ENCODE measurements at places on chromosomes 2 and 18.

GRCh38 chr2:112603731-112604130, 19.3 kb downstream of the CHCHD5 start:
- DNase-seq, result no peak

GRCh38 chr2:73993778-73994177, 9.1 kb downstream of the TET3 start:
- DNase-seq, result no peak

GRCh38 chr18:46281185-46282176, 177.3 kb downstream of the HAUS1 start:
- peak; percentile 62 for DNase-seq

DNA sequence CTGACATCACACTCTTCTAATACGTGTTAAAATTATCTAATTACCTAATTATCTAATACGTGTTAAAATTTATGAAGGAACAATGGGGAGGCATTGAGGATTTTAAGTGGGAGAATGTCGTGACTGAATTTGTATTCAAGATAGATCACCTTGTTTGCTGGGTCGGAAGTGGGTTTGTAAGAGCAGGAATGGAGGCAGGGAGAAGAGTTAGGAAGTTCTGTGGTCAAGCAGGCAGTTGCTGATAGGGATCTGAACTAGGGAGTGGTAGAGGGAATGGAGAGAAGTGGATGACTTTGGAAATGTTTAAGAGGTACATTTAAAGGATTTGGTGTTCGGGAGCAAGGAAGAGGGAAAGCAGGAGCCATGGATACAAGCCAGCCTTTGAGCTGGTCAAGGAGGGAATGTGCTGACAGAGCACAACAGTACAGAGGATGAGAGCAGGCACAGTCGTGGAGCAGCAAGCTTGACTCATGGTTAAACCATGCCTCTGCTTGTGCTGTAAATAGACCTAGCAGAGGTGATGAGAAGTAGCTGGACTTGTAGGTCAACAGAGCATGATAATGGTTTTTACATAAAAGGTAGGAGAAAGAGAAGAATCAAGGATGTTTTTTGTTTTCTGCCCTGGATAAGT, 16.2 kb downstream of the IL18RAP start:
- DNase-seq, result no peak

DNA sequence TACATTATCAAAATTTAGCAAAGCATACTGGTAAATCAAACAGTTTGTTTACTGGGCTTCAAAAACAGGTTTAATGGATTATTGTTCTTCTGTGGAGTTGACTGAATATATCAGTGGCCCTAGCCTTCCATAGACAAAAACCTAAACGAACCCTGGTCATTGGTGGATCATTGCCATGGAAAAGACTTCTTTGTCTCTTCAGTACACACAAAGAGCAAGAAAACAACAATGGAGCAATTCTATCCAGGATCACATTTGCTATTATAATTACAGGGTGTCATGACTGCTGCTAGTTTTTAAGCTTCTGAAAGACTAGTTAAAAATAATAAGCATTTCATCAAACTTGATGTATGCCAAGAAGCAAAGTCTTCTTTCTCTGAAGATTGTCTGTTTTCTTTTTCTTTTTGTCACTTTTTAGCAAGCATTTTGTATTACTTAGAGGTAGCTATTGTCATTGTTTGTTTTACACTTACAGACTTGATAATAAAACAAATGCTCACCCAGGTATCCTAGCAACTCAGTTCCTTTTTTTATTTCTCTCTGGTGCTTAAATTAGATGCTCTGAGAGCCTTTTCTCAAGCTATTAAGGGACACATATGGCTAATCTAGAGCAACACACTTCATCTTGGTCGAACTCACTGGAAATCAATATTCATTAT, 1228.7 kb upstream of the DDX18 start:
- DNase-seq, result no peak

GRCh38 chr2:120508567-120509041, 162.7 kb downstream of the INHBB start:
- no peak for DNase-seq

DNA sequence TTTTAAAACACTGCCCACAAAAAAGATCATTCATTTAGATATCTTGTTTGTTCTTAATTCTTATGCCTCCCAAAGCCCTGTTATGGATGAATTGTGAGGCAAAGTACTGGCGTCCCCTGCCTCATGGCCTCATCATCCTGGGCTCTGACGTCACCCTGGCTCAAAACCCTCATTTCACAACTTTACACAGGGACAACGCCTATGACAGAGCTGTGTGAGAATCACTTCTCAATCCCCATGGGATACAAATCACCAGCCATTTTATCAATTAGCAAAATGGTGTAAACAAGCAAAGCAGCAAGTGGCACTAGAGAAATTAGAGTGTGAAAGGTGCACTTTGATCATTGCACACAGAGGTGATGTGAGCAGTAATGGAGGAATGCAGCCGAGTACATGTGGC, 16.6 kb downstream of the FHOD3 start:
- DNase-seq, result no peak

DNA sequence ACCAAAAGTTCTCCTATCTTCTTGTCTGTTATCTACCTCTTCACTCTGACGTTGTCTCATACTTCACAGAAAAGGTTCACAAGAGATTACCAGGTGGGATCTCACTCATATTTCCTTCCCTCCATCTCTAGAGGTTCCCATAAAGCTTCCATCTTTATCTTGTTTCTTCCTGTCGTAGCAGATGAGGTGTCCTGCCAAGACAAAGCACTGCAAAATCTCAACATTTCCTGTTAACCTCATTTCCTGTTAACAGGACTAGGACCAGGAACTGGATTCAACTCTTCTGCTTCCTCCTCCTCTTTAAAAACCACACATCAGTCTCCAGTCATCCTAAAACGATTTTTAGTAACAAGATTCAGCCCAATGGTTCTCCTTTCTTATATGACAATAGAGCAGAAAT, 512.8 kb upstream of the NRP2 start:
- DNase-seq, result no peak

- no peak for DNase-seq
These were observed at the start of gene AGXT for GRCh38 chr2:240868286-240869108. AGXT (plus strand) TSS chr2:240868824; CDS start chr2:240868866, 42 bp downstream.

GRCh38 chr2:45763255-45763654, 111.8 kb downstream of the PRKCE start:
- DNase-seq, result no peak

GRCh38 chr2:177797808-177798207, 274.8 kb downstream of the PDE11A start:
- DNase-seq, result no peak

DNA sequence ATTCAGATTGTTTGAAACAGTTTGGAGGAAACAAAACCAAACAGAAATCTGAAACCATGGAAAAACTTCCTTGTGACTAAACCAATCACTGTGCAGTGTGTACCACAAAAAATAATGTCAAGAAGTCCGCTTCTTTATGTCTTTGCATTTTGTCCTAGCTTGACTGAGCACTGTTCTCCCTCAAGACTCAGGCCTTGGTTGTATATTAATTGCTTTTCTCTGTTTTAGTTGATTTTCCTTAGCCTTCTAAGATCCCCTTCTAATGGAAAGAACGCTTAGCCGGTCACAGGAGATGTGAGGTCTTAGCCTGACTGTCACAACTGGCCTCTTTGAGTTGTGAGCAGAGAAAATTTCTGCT, 56.6 kb downstream of the LCLAT1 start:
- DNase-seq, result no peak

DNA sequence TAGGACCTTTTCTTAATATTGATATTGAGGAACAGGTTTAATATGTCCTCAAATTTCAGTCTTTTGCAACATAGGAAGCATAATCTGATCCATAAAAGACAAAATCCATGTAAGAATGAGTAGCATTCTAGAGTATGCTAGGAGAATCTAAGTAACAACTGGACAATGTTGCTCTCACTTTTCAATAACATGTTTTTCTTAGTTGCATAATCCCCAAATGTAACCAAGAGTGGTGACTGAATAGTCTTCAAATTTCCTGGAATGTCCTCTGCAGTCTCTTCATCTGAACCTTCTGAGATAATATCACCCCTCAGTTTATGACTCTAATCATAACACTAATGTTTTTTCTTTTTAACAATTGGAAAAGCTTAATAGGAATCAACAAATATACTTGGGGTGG, 110.0 kb upstream of the ZEB2 start:
- DNase-seq, result no peak

DNA sequence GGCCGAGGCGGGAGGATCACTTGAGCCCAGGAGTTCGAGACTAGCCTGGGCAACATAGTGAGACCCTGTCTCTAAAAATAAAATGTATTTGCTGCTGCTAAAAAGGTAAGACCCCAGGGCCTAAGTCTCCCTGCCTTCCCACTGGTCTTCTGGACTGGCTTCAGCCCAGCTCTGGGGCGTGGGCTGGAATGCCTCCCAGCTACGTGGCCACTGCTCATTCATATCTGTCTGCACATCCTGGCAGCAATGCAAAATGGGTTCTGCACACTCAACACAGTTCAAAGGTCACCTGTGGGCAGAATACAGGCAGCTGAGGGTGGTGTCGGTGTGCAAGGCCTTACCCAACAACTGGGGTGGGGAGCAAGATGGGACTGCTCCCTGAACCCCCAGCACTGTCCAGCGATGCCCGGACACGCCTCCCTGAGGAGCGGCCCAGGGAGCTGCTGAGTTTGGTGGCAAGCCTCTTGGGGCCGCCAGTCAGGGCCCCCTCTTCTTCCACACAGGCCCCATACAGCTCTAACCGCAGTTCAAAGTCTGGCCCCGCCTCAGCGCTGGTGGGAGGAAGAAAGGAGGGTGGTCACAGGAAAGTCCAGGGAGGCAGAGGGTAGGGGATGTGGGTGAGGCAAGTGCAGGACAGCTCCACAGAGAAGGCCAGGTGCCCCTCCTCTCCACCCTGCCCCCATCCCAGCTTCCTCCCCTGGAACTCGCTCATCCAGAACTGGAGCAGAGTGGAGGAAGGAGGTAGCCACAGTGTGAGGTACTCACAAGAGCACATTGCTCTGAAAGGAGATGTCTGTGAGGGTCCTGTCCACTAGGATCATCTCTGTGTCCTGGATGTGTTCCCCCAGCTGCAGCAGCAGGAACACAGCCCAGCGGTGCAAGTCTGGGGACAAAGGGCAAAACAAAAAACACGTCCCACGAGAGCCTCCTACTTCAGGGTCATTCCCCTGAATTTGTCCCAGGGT, 8.2 kb downstream of the WDR54 start:
- no peak for DNase-seq

GRCh38 chr2:221792971-221793521, 220.9 kb upstream of the EPHA4 start:
- DNase-seq, result no peak

- DNase-seq, result no peak
These were observed 60.3 kb downstream of the TANC1 start for GRCh38 chr2:159028776-159029175.

DNA sequence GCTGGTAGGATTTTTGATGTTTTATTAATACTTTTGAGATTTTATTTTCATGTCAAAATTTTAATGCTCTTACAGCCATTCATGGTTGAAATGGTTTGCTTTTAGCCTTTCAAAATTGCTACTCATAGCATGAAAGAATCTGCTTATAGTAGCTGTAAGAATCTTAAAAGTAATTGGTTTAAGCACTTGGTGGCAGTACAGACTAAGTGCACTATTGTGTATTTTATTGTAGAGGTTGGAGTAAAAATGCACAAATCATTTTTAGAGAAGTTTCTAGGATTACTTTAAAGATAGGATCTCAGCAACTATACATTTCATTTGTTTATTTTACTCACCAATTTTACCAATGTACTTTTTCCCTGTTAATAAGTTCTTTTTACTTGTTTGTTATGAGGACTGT, 205.8 kb downstream of the SPAG16 start:
- no peak for DNase-seq

GRCh38 chr18:24027156-24027827, 12.7 kb downstream of the TTC39C start:
- DNase-seq, result no peak

- no peak for DNase-seq
These were observed 30.5 kb downstream of the GDF7 start for GRCh38 chr2:20697322-20697934.

DNA sequence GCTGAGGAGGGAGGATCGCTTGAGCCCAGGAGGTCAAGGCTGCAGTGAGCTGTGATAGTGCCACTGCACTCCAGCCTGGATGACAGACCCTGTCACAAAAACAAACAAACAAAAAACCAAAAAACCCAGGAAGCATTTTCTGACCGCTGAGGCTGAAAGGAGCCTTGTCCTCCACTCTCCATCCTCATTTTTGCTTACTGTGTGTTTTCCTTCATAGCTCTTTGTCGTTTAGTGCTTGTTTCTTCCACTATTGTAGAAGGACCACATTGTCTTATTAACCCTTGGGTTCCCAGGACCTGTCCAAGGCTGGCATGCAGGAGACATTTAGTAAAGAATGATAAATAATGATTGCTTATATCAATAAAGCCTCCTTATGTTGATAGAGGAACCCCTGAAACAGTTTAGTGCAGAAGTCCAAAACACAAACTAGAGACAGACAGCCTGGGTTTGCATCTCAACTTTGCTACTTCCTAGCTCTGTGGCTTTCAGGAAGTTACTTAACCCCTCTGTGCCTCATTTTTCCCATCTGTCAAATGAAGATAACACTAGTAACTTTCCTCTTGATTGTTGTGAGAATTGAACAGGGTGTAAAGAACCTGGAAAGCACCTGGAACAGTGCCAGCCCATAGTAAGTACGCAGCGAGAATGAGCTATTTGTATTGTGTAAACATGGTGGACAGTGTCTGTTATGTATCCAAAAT, 126.0 kb downstream of the LPIN1 start:
- no peak for DNase-seq

DNA sequence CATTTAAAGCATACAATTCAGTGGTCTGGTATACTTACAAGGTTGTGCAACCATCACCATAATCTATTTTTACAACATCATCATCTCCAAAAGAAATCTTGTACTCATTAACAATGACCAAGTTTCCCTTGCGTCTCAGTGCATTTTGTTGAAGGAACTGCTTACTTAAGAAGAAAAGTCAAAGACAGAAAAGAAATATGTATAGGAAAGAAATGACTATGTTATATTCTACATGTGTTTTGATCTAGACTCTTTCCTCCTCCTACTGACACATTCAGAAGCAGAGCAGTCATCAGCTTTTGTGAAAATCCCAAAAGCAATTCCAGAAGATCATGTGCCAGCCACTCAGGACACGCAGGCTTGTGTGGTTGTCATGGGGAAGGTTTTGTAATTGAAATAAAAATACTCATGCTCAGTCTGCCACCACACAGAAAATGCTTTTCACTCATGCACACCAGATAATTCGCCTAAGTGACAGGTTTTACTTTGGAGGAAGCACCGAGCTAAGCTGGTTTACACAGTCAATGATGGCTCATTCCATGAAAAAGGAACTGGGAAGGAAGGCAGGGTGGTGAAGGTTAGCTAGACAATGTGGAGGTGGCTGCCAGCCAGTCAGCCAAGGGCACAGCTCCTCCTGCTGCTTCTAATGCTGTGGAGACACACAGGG, 158.5 kb upstream of the REV1 start:
- no peak for DNase-seq

- no peak for DNase-seq
These were observed 35.7 kb downstream of the THUMPD2 start for GRCh38 chr2:39743269-39743776.

DNA sequence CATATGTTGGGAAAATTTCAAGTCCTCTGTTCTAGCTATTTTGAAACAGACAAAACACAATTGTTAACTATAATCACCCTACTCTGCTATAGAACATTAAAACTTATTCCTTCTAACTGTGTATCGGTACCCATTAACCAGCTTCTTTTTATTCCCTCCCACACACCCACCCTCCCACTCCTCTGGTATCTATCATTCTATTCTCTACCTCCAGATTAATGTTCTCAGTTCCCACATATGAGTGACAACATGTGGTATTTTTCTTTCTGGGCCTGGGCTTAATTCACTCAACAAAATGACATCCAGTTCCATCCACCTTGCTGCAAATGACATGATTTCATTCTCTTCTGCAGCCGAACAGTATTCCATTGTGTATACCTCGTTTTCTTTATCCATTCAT, 43.3 kb downstream of the EXOC6B start:
- DNase-seq, result no peak

GRCh38 chr2:39504790-39505335, 67.8 kb upstream of the MAP4K3 start:
- DNase-seq, result no peak
